ENCODE measurements at places on chromosomes 2 and 18. TPM values are rescaled to one million over a fixed set of nuclear protein-coding genes. Genes with fewer than 3 reads are reported as not detected.

- DNase-seq: no peak
- H3K4me3 ChIP-seq: no peak overlapping the region
- no peaks in the 10 kb centered on the region for H3K27me3 ChIP-seq
- H3K27ac ChIP-seq: no peak overlapping the region
- no peaks in the 10 kb centered on the region for H3K36me3 ChIP-seq
Observed at GRCh38 chr18:11669948-11670275, 19.2 kb upstream of the GNAL start.

DNA sequence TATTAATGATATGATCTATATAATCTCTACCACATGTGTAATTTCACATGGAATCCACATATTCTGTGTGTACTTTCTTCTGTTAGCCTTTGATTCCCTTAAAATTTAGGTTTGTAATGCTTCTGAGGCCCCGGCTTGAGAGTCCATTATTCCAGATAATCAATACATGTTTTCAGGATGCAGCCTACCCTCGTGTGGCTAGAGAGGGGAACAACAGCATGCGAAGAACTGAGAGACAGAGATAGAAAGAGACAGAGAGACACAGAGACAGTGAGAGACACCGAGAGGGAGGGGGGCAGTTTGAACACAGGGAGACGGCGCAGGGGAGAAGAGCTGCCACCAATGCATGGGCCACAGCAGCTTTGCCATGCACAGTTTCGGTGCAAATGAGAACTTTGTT lies 185.4 kb downstream of the SNTG2 start:
- DNase-seq: peak; percentile 46
- H3K27me3 ChIP-seq: no peaks in the 10 kb centered on the region
- no peak overlapping the region for H3K27ac ChIP-seq
- H3K36me3 ChIP-seq: no peaks in the 10 kb centered on the region

DNA sequence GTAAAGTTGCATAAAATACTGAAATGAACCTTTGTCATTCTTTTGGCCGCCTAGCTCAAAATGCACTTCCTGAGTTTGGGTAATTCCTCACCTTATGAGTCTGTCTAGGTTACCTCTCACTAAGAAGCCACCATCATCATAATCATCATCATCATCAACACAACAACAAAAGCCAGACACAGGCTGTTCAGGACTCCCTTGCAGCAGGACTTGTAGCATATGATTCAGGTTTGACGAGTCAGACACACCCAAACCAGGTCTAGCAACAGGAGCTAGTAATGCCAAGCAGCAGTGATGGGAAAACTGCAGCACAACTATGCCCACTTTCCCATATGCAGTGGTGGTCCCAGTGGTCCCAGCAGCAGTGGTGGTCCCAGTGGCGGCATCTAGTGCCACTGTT lies 2.8 kb upstream of the SGO2 start:
- H3K4me3 ChIP-seq: no peak overlapping the region
- H3K27me3 ChIP-seq: peaks cover 49% of the 10 kb centered on the region
- no peak overlapping the region for H3K27ac ChIP-seq
- no peak for DNase-seq
- no peaks in the 10 kb centered on the region for H3K36me3 ChIP-seq

DNA sequence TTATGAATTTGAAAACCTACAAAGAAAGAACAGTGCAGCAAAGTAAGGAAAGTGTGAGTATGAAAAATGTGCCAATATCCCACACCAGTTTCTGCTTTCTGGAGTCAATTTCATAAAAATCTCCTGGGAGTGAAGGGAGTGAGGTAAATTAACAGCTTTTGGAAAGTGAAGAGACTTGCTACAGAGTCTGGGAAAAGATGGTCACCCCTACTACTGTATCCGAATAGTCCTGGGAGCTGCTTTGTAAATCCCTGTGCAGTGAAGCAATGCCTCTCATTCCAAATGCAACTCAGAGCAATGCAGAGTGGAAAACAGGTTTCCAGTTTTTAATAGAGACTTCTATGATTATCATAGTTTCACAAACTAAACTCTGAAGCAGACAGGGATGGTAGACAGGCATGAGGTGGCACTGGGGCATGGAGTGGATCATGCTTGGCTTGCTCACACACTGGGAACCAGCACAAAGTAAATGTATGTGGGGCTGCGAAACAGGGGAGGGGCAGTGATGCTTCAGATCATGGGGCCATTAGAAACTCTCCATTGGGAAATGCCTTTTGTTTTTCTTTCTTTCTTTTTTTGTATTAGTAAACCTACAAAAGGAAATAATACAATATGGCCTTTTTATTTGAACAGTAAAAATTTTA lies 10.6 kb downstream of the COL5A2 start:
- no peaks in the 10 kb centered on the region for H3K27me3 ChIP-seq
- DNase-seq: no peak
- H3K27ac ChIP-seq: no peak overlapping the region

DNA sequence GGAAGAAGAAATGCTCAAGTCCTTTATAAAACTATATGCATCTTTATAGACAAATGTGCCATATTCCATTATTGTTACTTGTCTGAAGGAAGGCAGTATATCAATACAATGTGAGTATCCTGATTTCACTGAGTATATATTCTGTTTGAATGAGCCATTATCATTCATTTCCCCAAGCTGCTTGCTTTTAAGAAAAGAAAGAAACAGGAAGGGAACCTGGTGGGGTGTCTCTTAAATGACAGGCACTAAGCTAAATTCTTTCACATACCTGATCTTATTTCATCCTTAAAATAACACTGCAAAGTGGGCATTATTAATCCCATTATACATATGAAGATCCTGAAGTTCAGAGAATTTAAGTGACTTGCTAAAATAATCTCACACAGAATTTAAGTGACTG lies 307.9 kb downstream of the SLC8A1 start:
- no peak overlapping the region for H3K27ac ChIP-seq
- no peaks in the 10 kb centered on the region for H3K27me3 ChIP-seq
- no peak for DNase-seq
- H3K4me1 ChIP-seq: peaks cover 18% of the 10 kb centered on the region

The LRRC30 gene
- not detected for total RNA-seq

The DTNA gene
- 15.0 TPM for total RNA-seq

The BOLL gene
- not detected for total RNA-seq

The FSHR gene
- not detected for total RNA-seq
